ENCODE measurements at places on chromosomes 5 and 9.

GRCh38 chr5:16057277-16057676, 122.3 kb downstream of the MARCHF11 start:
- DNase-seq = peak; percentile 70

DNA sequence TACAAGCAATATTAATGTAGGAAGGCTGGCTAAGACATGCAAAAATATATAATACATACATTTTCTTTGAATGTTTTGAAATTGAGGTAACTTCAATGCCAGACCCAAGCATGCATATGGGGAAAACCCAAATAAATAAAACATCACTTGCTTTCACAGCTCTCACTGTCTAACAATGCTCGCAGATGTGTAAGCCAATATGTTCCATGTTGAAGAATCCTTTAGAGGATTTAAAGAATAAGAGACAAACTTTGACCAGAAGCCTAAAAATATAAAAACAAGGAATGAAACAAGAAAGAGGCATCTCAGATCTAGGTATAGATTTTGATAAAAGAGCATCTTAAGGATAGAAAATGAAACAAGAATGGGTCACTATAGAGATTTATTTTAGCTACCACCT, 354.2 kb downstream of the CDH10 start:
- DNase-seq = no peak

GRCh38 chr5:91586232-91586631, 203.1 kb upstream of the ARRDC3 start:
- DNase-seq = no peak

GRCh38 chr5:157917899-157918809, 59.2 kb upstream of the CLINT1 start:
- DNase-seq = peak; percentile 37

GRCh38 chr9:138112791-138113600, 235.4 kb downstream of the CACNA1B start:
- DNase-seq = no peak

GRCh38 chr9:125579030-125579932, 127.7 kb downstream of the MAPKAP1 start:
- DNase-seq = no peak

DNA sequence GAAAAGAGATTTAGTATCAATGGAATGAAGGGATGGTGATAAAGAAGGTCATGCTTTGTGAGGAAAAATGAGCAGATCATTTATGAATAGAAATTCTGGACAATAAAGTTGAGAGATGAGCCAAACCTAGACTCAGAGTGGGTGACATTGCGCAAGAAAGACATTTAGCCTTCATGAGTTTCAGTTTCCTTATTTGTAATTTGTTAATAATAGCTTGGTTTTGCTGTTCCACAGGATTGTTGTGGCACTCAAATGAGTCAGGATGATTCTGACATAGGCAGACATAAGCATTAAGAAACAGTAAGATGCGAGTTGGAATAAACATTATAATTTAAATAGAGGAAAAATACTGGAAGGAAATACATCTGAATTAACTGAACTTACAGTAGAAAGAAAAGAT, 34.8 kb downstream of the ITGA2 start:
- peak; percentile 39 for DNase-seq

DNA sequence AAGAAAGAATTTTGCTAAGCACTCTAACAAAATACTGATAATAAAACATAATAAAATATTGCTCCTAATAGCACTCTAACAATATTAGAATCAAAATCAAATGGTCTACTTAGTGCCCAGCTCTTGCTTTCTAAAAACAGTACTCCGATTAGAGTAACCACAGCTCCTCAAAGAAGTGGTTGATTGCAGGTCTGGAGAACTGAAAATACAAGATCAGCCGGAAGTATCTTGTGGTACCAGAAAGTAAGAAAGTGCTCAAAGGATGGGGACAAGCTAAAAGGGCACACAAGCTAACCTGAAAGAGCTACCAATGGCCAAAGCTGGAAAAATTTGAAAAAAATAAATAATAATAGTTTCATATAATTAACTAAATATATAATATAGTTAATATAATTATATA, 119.2 kb downstream of the CWC27 start:
- DNase-seq = no peak

DNA sequence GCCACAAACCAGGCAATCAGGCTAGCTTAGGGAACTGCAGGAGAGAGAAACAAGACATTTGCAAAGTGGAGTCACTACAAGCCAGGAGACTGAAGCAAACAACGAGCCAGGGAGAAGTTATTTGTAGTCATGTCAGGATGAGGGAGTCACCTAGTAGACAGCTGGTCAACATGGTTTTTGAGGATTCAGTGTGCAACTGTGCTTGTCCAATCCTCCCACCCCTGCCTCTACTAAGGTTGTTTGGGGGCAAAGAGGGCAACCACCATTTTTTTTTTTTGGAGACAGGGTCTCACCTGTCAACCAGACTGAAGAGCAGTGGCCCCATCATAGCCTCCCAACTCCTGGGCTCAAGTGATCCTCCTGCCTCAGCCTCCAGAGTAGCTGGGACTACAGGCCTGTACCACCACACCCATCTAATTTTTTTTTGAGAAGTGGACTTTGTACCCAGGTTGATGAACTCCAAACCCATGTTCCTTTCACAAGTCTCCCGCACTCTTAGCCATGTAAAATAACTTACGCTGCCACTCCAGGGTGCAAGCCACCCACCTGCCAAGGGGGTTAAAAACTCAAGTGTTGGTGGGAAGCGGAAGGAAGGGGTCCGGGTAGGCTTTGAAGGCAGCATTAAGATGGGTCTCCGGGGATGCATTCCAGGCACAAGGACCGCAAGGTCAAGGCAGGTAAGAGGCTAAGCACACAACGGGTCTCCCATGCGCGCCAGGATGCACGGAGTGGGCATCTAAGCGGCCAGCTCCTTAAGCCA, 995 bp downstream of the RPL35 start:
- DNase-seq = no peak

- no peak for DNase-seq
Observed at GRCh38 chr5:32583582-32584232, 1.6 kb upstream of the SUB1 start.

DNA sequence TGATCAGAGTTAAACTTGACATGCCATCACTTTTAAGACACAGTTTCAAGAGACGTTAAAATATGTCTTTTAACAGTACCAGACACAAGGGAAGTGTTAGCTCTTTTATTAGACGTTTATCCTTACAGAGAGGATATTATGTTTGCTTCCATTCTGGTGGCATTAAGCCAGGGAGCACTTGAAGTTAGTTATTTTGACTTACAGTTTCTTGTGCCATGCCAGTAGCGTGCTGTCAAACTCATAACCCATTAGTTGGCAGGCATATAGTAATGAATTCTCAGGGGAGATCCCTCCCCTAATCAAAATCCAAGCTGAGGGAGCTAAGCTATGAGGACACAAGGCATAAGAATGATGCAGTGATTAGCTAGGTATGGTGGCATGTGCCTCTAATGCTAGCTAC, 66.5 kb downstream of the RPS6 start:
- DNase-seq = no peak

DNA sequence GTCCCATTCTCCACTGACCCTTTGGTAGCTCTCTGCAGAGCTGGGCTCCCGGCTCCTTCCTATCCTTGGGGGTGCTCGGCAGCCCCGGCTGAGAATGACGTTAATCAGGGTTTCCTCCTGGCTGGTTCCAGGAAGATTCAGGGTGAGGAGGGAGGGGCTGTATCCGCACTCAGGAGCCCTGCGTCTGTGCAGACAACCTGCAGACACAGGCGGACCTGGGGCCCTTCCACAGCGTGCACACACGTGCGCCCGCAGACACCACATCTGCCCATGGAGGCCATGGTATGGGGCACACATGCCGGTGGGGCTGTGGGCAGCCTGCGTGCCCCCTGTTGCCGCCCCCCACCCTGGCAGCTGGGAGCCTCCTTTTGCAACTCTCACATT, 66.6 kb upstream of the RNU6ATAC start:
- no peak for DNase-seq

Data from HS-5 (cell line).